Activated naive CD4-positive, alpha-beta T cell treated with anti-CD3 and anti-CD28 coated beads, Interleukin-2, amount 50 U/mL, for 16 hours (primary cell): ENCODE measurements at places on chromosomes 1 and 21.

GRCh38 chr1:194447636-194448035 is 1261.2 kb upstream of the B3GALT2 start:
- no peak for DNase-seq

GRCh38 chr1:97007840-97008604 is 286.4 kb downstream of the PTBP2 start:
- DNase-seq = no peak

GRCh38 chr21:42515708-42516502 is 2.3 kb downstream of the SLC37A1 start:
- DNase-seq = no peak

DNA sequence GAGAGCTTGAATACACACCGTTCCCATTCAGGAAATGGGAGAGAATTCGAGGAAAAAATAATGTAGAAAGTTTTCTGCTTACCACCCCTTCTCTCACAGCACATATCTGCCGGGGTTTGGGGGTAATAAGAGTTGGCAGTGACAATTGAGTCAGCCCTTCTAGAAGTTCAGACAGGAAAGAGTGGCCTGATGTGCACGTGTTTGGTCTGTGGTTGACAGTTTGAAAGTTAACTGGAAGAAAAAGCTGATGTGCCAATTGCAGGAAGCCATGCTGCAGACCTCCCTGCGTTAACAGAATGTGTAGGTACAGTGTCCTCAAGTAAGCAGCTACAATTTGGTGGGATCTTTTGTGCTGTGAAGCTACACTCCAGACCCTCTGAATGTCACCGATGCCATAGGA is 50.9 kb downstream of the DHX9 start:
- DNase-seq = no peak

- DNase-seq = peak; percentile 64
Measured at GRCh38 chr1:110339407-110340206, 430 bp downstream of the RBM15 start.

GRCh38 chr1:59332983-59333382 is 36.1 kb downstream of the FGGY start:
- no peak for DNase-seq

DNA sequence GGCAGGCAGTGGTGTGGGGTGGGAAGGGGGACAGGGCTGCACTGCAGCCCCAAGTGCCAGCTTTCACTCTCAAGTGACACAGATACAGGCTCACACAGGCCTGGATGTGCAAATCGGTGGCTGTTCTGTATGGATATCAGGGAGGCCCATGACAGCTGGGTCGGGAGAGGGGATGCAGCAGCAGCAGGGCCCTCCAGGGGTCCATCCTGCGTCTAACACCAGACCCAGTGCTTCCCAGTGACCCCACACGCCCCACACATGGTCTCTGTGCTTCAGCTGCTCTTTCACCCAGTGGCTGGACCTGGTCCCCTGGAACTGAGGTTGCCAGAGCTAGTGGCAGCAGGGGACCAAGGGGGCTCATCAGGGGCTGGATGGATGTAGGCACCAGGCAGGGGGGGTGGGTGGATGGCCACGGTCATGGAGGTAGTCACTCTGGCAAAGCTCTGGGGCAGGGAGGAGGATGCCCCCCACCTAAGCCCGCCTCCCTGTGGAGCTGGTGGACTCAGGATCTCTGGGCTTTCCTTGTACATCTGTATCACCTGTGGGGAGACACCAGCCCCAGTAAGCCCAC is 13.9 kb downstream of the BTBD19 start:
- no peak for DNase-seq

DNA sequence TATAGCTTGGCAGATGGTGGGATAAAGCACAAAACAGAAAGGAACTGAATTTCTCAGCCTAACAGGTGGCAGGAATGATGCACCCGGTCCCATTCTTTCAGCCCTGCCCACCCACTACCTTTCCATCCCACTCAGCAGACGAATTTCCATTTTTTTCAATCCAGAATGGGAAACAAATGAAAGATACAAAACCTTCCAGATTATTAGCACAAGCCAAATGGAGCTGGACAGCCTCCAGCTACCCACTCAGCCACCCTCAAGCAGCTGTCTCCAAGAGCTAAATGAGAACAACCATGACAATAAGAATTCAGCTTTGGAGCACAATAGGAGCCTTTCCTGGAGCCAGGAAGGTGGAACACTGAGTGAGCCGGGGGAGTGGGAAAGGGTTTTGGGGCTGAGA is 96.3 kb upstream of the ST6GALNAC5 start:
- no peak for DNase-seq

- DNase-seq = no peak
Measured at GRCh38 chr1:201753492-201753891, 75.5 kb upstream of the IPO9 start.

GRCh38 chr1:89051955-89052312 is 13.1 kb downstream of the GBP1 start:
- no peak for DNase-seq

DNA sequence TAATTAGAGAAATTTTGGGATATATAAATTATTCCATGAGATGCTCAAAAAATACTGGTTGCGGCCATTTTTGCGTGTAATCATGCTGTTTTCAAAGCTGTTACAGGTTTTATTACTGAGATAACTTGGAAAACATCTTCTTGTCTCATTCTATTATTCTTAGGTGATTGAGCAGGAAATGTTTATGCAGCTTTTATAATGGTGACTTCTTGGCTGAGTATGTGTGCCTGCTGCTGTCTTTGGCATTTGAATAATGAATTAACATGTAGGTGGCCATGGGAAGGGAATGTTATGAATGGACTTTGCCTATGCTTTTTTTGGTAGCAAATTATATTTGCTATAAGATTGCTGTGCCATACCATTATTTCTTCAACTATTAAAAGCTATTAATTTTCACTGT is 52.5 kb downstream of the RASAL2 start:
- no peak for DNase-seq

DNA sequence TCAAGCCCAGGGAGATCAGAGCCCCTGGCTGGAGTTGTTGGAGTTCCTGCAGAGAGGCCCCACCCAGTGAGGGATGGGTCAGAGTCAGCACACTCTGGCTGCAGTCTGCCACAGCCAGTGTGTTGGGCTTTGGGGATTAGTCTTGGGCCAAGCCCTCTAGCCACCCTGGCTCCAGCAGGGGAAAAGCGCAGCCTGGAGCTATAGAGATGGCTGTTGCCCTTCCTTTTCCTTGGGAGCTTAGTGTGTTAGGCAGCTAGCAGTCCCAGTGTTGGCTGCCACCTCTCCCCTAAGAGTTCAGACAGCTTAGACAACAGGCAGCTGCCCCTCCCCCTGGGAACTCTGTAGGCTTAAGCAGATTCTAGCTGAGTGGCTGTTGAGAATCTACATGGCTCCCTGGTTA is 45.1 kb downstream of the DPT start:
- no peak for DNase-seq

GRCh38 chr1:93579891-93580290 is 101.7 kb downstream of the BCAR3 start:
- DNase-seq = no peak

DNA sequence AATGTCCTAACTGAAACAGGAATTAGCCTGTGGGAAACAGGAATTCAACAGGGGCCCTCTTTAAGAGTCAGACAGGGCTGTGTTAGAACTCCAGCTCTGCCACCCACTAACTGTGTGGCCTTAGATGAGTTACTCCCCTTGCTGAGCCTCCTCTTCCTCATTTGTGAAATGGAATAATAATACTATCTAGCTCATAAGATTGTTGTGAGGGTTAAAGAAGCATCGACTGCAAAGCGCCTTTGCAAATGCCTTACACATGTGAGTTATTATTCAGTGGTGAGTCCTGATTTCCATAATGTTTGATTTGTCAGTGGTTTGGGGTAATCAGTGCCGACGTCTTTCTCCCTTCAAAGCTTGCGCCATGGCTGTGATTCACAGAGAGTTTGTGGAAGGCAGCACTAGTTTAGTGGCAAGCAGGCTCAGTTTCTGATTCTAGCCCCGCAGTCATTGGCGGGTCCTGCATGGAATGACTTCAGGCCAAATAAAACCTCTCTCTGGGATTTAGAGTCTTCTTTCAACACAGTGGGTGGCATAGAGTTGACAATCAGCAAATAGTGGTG is 388.5 kb downstream of the PLPP3 start:
- DNase-seq = no peak

GRCh38 chr1:153990468-153991150 is at the start of gene RPS27:
Gene RPS27 (plus strand): TSS chr1:153990762. CDS start chr1:153990797, 35 bp downstream.
- peak; percentile 82 for DNase-seq

- DNase-seq = no peak
Measured at GRCh38 chr1:155184835-155185782, 11.5 kb downstream of the TRIM46 start.

DNA sequence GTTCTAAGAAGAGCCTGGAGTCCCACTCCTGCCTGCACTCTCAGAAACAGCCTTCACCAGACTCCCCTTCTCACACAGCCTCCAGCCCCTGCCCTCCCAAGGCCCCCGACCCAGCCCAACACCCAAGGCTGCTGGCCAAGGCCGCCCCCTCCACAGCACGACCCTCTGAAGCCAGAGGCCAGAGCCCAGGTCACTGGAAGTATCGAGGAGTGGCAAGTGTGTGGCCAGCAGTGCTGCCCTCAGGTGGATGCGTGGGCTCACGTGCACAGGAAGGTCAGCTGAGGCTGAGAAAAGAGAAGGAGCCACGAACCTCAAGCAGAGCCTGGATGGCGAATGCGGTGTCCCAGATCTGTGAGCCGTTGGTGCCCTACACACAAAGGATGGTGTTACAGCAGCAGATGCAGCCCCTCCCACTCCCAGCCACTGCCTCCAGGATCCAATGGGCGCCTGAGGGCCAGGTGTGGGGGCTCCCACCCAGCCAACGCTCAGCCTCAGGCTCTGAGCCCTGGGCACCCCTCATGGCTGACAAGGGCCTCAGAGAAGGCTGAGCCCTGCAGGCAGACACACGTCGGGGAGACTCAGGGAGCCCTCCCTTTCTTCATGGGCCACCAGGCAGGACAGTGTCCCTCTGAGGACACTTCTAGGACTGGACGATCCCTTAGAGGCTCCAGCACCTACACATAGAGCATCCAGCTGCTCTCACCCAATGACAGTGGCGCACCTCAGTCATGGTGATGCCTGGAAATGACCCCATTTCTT is 18.0 kb downstream of the LSS start:
- DNase-seq = no peak

DNA sequence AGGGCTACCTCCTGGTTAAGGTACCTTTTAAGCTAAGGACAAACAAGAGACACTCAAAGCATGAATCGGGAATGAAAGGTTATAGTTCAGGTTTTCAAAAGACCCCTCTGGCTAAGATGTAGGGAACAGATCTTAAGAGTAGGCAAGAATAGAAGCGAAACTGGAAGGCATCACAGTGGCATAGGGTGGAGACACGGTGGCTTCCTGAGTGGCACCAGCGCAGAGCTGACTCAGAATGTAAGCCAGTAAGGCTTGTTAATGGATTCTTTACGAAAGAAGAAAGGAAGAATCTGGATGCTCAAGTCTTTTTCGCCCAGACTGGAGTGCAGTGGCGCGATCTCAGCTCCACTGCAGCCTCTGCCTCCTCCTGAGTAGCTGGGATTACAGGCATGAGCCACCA is 21.2 kb downstream of the PADI6 start:
- no peak for DNase-seq

GRCh38 chr1:157732755-157733154 is 32.2 kb upstream of the FCRL3 start:
- DNase-seq = no peak

GRCh38 chr1:34128186-34128889 is 36.7 kb downstream of the CSMD2 start:
- DNase-seq = no peak

DNA sequence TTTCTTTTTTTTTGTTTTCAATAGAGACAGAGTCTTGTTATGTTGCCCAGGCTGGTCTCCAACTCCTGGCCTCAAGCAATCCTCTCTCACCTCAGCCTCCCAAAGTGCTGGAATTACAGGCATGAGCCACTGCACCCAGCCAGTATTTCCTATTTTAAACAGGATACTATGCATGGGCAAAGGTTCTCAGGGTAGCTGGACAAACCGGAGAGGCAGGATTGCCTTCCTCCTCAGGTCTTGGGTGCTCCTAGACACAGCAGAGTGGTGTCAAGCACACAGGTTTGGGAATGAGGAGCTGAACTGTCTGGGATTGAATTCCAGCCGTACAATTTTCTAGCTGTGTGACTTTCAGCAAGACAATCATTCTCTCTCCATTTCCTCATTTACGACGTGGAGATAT is 22.9 kb upstream of the HNRNPU start:
- DNase-seq = no peak

DNA sequence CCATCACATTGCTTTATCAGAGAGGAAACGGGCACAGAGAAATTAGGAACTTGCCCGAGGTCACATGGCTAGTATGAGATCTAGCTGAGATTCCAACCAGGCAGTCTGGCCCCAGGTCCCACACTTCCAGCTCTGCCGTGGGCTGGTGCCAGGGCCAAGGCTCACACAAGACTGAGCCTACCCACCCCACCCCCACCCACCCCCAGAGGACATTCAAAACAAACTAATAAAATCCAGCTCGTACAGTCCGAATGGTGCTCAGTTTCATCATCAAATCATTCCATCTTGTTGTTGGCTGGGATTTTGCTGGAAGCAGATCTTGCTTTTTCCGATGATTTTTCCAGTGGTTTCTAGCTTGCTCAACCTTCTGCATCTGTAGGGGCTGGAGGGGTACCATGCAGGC is 27.9 kb downstream of the MATN1 start:
- no peak for DNase-seq

GRCh38 chr1:197101978-197102377 is 34.9 kb upstream of the F13B start:
- no peak for DNase-seq

GRCh38 chr1:150615346-150616201 is 13.8 kb downstream of the ENSA start:
- DNase-seq = no peak

- no peak for DNase-seq
Measured at GRCh38 chr1:176903474-176903873, 261.0 kb downstream of the ASTN1 start.

DNA sequence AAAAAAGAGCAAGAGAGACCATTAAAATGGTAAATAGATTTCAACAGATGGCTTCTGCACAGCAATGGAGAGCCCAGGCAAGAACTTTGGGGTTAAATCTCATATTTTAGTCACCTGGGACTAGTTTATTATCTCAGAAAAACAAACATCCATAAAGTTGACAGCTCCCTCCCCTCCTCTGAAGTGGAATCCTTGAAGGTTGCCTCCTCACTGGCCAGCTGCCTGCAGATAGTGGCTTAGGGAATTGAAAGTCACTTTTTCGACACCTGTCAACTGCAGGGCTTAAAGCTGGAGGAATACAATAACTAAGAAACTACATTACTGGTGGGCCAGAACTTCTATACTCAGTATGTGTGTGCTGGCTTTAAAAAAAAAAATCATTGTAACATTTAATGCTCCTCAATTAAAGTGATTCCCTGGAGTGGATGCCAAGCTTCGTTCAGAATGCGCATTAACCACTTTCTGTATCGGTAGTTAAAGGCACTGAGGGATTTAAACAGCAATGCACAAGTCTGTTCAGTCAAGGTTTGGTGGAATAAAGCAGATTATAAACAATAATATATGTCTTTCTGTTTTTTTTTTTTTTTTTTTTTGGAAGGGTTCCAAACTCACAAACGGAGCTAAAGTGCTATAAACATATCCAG is 52.5 kb downstream of the LHX4 start:
- DNase-seq = no peak
